ENCODE measurements at places on chromosomes 11 and 22.

DNA sequence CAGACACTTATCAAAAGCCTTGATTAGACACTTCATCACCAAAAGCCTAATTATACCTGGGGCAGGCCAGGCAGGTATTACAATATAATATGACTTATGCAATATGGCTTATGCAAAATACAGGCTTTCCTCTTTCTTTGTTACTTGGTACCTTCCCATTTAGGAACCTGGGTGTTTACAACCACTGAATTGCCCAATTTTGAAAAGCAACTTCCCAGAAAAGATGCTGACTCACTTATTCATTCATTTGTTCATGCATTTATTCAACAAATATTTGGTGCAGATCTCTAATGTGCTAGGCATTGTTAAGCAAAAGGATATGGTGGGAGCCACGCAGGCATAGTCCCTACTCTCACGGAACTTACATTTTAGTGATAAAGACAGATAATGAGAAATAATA lies 13.6 kb upstream of the JAML start:
- DNase-seq = no peak

GRCh38 chr11:70637949-70638583 lies 239.7 kb downstream of the CTTN start:
- no peak for DNase-seq

GRCh38 chr11:69000391-69000790 lies 12.7 kb downstream of the MRGPRF start:
- no peak for DNase-seq

DNA sequence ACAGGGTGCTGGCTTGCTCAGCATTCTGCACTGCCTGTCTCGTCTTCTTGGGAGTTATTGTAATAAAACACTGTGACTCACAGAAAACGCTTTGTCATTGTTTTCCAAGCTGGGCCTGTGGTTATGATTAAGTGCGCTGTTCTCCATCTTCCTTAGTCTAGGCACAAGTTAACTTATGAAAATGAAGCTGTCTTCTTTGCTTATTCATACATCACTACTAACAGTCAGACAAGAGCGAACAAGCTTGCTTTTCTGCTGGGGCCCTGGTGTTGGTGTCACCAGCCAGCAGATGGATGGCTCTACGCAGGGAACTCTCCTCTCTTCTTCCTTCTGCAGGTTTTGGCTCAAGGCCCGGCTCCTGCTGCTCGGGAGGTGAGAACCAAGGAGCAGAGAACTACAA lies 380.1 kb upstream of the SYN3 start:
- peak; percentile 77 for DNase-seq

DNA sequence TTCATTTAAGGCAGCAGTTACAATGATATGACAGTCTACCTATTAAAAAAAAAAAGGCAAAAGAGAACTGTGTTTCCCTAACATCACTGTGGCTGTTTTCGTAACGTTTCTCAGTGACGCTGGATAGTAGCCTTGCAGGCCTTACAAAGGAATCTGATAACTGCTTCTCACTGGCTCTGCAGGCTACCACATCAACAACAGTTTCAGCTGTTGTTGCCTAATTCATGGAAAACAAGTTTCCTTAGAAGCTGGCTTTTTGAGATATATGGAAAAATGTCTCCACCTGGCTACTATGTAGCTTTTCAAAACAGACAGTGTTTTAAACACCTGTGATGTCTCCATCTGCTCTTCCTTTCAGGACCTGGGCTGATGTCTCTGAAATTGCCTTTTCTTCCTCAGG lies 3.8 kb downstream of the OR51V1 start:
- DNase-seq = peak; percentile 37

GRCh38 chr22:16965083-16965482 lies 42.9 kb downstream of the GAB4 start:
- DNase-seq = no peak

DNA sequence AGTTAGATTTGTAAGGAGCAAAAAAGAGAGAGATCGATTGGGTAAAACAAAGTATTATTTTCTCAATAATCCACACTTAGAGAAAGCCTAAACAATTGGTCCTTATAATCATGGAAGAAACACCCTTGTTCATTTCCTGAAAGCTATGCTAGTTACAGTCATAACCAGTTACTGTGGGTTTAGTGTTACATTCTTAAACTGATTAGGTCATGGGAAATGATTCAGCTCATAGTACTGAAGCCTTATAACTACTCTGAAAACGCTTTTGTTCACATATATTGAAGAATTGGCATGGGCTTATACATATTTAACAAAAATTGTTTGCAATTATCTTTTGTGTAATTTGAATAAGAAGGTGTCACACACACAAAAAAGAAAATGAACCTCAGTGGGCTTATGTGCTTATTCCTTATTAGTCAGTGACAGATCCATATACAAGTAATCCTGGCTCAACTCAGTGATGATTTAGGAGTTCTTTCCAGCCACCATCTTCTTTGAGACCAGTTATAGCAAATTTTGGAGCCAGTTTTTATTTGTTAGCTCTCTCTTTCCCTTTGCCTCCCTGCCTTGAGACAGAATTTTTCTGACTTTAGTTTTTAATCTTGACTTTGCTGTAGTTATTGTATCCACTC lies 198.5 kb upstream of the CTSC start:
- DNase-seq = peak; percentile 85

- no peak for DNase-seq
Observed at GRCh38 chr11:117872420-117872961, 4.0 kb downstream of the FXYD6 start.

GRCh38 chr11:86885311-86885710 lies 69.9 kb downstream of the FZD4 start:
- DNase-seq = no peak

DNA sequence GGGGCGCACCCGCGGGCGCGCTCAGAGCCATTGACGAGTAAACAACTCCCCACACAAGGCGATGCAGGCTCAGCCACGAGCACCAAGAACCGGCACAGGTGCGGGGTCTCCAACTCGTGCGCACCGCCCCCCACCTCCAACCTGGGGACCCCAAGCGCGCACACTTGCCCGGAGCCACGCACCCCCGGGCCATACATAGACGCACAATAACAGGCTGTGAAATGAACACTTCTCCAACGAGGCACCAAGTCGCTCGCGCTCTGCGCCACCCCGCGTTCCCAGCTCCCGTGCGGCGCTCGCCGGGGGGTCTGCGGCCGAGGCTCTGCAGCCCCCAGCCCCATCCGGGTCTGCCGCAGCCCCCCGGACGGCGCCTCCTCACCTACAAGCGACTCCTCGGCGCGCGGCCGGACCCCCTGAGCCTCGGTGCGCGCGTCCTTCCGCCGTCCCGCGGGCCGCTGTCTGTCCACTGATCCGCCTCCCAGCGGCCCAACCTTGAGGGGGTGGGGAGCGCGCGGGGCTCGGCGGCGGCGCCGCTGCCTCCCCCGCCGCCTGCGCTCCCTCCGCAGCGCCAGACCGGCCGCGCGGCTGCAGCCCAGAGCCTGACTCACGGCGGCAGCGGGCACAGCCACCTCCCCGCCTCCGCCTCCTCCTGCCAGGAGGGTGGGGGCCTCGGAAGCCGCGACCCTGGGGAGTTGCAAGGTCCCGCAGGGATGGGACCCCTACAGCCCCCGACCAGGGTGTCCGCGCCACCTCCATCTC lies 1.6 kb downstream of the IFITM10 start:
- DNase-seq = peak; percentile 64

DNA sequence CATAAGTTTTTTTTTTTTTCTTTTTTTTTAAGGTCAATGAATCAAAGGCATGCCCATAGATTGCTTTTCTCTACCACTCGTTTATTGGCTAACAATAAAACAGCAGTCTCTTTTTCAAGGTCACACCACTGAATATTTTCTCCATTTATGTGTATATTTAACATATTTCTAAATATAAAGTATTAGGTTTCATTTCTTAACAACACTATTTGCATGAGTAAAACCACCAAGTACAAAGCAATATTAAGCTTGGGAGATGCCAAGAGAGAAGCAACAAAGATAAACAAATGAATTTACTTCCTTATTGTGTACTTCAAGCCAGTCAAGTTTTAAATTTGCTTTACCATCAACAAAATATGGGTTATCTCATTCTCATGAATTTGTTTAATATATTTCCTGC lies 708.9 kb upstream of the CCDC179 start:
- DNase-seq = no peak

GRCh38 chr22:26174280-26174679 lies 5.0 kb downstream of the SEZ6L start:
- peak; percentile 1 for DNase-seq

- DNase-seq = no peak
Observed at GRCh38 chr22:20258584-20259326, 9.4 kb downstream of the RTN4R start.

GRCh38 chr22:29338398-29338797 lies 22.9 kb upstream of the RASL10A start:
- no peak for DNase-seq

DNA sequence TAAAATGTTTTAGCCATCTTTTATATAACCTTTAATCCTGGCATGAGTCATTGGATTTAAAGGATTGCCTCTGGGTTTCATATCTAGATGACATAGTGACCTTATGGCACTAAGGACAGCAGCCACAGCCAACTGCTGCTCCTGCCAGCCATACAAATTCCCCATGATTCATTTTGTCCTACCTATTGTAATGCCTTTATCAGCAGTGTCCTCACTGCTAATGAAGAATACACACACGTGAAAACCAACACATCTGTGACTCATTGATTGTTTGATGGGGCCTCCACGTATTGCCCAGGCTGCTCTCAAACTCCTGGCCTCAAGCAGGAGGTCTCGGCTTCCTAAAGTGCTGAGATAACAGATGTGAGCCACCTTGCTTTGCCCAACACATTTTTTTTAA lies 1.8 kb downstream of the LDHAL6A start:
- no peak for DNase-seq

- DNase-seq = no peak
Observed at GRCh38 chr11:72764503-72764902, 12.3 kb upstream of the ARAP1 start.

DNA sequence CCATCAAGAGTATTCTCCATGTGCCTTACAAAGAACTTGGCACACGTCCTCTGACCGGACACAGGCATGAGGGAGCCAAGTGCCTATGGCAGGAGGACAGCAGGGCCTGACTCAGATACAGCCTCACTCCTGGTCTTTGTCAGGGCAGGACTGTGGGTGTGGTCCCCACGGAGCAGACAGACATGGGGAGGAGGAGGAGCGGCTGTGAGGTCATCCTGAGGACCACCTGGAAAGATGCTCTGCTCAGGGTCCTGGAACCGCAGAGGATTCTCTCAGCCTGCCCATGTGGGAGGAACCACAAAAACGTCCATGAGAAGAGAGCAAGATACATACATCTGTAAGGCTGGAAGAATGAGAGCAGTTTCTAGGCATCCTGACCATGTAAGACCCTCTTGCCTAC lies 576.3 kb downstream of the BRD1 start:
- DNase-seq = no peak

DNA sequence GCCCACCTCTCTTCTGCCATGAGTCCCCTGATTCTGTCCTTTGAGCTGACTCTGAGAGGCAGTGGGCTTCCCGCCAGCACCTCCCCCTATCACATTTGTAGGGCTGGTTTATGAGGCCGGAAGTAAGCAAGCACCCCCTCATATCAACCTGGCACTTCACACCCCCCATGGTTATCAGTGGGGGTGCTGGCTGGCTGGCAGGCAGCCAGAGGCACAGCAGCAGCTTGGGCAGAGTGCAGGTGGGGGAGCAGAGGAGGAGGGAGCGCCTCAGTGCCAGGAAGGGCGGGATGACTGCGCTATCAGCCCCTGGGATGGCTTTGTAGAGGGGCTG lies 22.9 kb upstream of the CHRM4 start:
- DNase-seq = no peak

DNA sequence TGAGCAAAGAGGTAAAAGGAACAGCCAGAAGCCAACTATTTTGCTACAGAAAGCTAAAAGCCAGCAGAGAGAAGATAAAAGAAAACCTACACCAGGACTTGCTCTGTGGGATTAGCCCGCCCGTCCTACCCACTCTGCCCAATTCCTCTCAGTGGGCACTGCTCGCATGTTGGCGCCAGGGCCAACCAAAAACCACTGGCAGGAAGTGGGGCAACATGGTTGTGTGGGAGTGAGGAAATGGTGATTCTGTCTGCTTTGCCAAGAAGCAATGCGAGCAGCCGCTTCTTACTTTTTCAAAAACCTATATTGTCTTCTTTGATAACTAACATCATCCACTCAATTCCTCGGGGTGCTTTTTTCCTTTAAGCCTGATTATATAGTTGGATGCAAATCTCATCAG lies 14.2 kb upstream of the APOA1 start:
- no peak for DNase-seq

DNA sequence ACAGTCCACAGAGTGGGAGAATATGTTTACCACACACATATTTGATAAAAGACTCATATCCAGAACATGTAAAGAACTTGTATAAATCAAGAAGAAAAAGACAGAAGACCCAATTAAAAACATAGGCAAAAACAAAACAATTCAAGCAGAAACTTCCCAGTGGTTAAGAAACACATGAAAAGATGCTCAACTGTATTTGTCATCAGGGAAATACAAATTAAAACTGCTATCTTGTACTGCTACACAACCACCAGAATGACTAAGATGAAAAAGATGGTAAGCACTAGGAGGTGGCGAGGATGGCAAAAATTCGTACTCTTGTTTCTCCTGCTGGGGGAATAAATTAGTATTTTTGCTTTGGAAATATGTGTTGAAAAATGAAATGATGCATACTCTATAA lies 192.3 kb upstream of the C11orf87 start:
- no peak for DNase-seq

- DNase-seq = no peak
Observed at GRCh38 chr11:108278546-108278945, 55.7 kb downstream of the ATM start.

GRCh38 chr11:128718064-128718463 lies 24.2 kb downstream of the FLI1 start:
- DNase-seq = no peak

- DNase-seq = no peak
Observed at GRCh38 chr11:10679644-10680043, 13.9 kb downstream of the IRAG1 start.

GRCh38 chr11:114160894-114161293 lies 101.4 kb downstream of the ZBTB16 start:
- no peak for DNase-seq

DNA sequence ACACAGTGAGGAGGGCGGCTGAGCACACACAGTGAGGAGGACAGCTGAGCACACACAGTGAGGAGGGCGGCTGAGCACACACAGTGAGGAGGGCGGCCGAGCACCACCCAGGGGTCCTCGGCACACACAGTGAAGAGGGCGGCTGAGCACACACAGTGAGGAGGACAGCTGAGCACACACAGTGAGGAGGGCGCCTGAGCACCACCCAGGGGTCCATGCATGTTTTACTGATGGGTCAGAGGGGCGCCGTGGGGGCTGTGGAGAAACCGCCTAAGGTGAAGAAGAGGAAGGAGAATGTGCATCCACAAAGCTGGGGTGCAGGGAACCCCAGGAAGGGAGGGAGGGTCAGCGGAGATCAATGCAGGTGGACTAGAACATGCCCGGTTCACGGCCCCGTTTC lies 461.8 kb downstream of the BRD1 start:
- no peak for DNase-seq

- DNase-seq = no peak
Observed at GRCh38 chr11:76455931-76456330, 11.1 kb downstream of the EMSY start.

- DNase-seq = no peak
Observed at GRCh38 chr11:69868871-69869270, 49.7 kb upstream of the FGF3 start.
